Fibroblast of the aortic adventitia (primary cell): ENCODE measurements at places on chromosomes 6 and 20.
A peak's percentile ranks its signal among the peaks of the same experiment; 100 is the strongest.

DNA sequence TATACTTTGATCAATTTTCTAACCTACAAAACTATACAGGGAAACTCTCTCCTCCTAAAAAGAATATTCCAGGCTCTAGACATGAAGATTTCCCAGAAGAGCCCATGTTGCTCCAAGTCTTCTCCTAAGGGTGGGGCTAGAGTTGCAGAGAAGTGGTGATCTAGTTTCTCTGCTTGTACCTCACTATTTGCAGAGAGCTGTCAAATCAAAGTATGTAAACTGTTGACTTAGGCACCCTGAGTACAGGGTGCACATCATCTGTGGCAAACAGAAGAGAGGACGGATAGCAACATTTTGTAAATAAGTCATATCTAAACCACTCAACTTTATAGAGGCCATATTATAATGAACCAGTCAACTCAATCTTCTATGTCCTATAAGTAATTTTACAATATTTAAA is 250.1 kb downstream of the KHDRBS2 start:
- DNase-seq: no peak

DNA sequence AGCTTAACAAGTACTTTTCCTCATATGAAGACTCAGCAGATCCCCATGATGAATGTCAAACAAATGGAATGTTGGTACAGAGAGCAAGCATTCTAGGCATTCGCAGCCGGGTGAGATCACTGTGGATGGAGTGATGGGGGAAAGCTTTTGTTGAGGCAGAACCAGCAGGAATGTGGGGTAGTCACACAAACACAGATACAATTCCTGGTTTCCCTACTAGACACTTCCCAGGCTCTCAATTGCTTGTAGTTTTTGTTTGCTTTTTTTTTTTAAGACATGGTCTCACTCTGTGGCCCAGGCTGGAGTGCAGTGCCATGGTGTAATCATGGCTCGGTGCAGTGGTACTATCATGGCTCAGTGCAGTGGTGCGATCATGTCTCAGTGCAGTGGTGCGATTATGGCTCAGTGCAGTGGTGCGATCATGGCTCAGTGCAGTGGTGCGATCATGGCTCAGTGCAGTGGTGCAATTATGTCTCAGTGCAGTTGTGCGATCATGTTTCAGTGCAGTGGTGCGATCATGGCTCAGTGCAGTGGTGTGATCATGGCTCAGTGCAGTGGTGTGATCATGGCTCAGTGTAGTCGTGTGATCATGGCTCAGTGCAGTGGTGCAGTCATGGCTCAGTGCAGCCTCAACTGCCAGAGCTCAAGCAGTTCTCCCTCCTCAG is 15.4 kb upstream of the IER3 start:
- peak; percentile 93 for DNase-seq

- no peak for DNase-seq
Measured at GRCh38 chr6:34300332-34300751, 51.5 kb upstream of the SMIM29 start.

- DNase-seq: peak; percentile 41
Measured at GRCh38 chr6:18395856-18396197, 8.7 kb downstream of the RNF144B start.

DNA sequence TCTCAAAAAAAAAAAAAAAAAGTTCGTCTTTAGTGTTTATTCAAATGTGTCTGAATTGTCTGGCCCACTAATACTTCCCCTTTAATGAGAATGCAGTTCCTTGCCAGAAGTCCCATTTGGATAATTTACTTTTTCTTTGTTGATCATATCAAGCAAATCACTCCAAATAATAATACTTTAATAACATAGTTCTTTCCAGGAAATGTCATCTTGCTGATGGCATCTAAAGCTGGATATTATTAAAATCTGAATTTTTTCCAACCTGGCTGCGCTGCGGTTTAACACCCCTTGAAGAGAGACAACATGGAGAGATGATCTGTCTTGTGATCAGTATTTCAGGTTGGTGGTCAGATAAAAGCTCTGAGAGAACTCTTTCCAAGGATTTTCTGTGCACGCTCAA is 111.2 kb upstream of the CNKSR3 start:
- DNase-seq: no peak

GRCh38 chr20:58604128-58604881 is 46.8 kb upstream of the STX16 start:
- DNase-seq: no peak

DNA sequence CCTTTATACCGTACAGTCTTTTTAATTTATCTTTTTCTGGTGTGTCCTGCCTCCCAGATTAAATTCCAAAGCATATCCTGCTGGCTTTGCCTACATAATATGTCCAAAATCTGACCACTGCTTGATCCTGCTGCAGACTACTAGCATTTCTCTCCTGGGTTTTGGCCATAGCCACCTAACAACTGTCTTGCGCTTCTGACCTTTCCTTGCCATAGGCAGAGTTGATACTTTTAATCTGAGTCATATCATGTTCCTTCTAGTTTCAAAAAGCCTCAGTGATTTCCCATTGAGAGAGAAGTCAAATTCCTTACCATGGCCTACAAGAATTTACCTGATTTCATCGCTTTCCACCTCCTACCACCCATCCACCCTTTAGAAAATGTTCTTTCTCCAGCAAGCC is 104.8 kb downstream of the BCKDHB start:
- DNase-seq: peak; percentile 13

GRCh38 chr6:111038534-111039252 is 48.6 kb upstream of the SLC16A10 start:
- no peak for DNase-seq

DNA sequence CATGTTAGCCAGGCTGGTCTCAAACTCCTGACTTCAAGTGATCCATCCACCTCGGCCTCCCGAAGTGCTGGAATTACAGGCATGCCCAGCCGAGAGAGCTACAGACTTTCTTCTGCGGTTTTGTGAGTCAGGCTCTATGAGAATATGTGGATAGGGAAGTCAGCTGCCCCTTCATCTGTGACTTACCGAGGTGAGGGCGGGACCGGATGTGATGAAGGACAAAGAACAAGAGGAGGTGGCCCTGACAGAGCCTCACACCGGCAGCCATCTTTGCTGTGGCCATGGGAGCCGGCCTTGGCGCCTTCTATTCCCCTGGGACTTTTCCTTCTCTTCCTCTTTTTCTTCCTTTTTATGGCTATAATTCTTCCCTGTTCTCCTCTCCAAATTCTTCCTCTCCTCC is 67.0 kb downstream of the IYD start:
- no peak for DNase-seq

- DNase-seq: no peak
Measured at GRCh38 chr6:69623357-69623756, 173.5 kb downstream of the LMBRD1 start.

DNA sequence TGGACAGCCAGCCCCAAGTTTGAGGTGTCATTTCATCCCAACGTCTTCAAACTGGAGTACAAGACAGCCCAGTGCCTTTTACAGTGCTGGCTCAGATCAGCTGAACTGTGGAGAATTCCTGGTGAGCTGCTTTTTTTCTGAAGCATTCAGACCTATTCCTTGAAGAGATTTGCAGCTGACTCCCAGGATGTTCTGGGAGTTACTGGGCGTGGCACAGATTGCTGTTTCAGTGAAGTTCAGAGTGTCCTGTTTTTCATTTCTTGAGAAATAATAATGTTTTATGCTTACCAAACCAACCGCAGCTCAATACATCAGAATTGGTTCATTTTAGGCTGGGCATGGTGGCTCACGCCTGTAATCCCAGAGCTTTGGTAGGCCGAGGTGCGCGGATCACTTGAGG is 33.4 kb upstream of the SRPK1 start:
- no peak for DNase-seq

GRCh38 chr6:76247527-76247926 is 175.1 kb upstream of the IMPG1 start:
- DNase-seq: no peak

- peak; percentile 42 for DNase-seq
Measured at GRCh38 chr6:5125152-5126006, 40.2 kb downstream of the PPP1R3G start.

DNA sequence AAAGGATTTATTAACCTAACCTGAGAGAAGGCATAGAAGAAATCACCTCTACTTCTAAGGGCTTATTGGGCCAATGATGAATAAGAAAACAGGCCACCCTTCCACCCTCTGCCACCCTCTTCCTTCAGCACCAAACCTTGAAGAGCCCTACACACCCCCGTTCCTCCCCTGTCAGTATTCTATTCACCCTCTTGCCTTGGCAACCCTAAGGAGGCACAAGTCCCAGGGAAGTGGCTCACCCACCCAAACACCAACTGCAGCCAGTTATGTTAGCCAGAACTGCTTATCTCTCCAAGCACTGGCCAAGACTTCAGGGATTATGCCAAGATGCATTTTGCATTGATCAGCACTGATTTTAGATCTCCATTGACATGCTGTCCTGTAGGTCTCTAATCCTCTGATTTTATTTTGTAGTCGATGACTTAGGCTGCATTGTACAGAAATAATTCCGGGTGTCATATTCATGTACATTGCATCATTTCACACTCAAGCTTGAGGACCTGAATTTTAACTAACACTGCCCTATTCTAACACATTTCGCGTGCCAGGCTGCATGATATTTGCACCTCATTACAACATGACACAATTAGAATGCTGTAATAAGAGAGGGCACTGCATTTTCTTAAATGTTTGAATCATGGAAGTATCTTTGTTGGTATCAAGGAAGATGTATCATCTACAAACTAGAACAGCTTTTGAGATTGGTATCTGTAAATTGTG is 15.7 kb downstream of the CNKSR3 start:
- DNase-seq: no peak
